Stimulated activated CD4-positive, alpha-beta T cell treated with anti-CD3 and anti-CD28 coated beads, Interleukin-1b, Interleukin-23, amount 100 ng/mL, for 1 hour (primary cell): ENCODE measurements at places on chromosomes 6 and 20.

GRCh38 chr6:5999688-6000608 is 6.8 kb downstream of the NRN1 start:
- DNase-seq: no peak

GRCh38 chr20:4854561-4854901 is 132.8 kb downstream of the PRND start:
- no peak for DNase-seq

GRCh38 chr20:24986436-24987015 is 6.0 kb downstream of the APMAP start:
- DNase-seq: no peak

GRCh38 chr6:168098431-168098861 is 19.4 kb upstream of the FRMD1 start:
- no peak for DNase-seq

DNA sequence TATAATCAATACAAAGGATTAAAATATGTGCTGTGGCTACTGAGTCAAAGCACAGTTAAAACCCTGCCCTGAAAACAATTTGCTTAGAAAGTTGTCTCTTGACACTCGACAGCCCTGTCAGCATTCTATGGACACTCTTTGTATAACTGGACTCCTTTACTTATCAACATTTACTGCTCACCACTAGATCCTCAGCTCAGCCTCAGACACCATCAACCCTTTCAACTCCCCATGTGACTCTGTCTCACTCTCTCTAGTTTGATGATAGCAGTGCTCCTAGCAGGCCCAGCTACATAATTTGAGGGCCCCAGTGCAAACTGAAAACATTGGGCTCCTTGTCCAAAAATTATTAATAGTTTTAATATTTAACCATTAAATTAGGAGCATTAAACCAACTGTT is 181.8 kb downstream of the TENT5A start:
- DNase-seq: no peak

DNA sequence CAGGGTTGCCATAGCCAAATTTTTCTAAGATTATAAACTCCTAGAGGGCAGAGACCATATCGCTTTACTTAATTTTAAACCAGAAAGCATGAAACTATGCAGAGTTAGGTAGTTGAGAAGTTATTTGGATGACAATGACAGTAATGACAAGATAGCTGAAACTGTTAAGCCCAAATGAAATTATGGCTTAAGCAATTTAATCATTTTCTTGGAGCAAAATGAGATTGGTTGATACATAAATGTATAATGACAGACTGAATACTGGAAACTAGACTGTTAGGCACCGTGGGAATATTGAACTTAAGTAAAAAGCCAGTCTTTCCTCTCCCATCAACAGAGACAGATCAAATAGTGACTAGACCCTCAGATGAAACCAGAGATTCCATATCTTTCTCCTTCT is 670.3 kb upstream of the NRSN1 start:
- no peak for DNase-seq

- no peak for DNase-seq
These were observed 183.2 kb upstream of the JARID2 start for GRCh38 chr6:15062516-15063252.

DNA sequence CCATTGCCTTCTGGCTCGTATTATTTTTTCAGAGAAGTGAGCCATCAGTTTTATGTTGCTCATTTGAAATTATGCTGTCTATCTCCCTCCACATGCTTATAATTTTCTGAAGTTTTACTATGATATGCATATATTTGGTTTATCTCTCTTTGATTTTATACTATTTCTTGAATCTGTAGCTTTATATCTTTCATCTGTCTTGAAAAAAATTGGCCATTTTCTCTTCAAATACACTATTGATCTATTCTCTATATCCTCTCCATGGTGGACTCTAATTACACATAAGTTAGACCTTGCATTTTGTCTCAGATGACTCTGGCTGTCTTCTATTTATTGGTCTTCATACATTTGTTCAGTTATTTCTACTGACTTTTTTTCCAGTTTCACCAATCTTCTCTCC is 13.7 kb upstream of the COL19A1 start:
- no peak for DNase-seq

- no peak for DNase-seq
These were observed 87.8 kb downstream of the CDH26 start for GRCh38 chr20:60046011-60046413.

GRCh38 chr20:45873409-45874103 is 7.5 kb upstream of the ZSWIM1 start:
- no peak for DNase-seq

DNA sequence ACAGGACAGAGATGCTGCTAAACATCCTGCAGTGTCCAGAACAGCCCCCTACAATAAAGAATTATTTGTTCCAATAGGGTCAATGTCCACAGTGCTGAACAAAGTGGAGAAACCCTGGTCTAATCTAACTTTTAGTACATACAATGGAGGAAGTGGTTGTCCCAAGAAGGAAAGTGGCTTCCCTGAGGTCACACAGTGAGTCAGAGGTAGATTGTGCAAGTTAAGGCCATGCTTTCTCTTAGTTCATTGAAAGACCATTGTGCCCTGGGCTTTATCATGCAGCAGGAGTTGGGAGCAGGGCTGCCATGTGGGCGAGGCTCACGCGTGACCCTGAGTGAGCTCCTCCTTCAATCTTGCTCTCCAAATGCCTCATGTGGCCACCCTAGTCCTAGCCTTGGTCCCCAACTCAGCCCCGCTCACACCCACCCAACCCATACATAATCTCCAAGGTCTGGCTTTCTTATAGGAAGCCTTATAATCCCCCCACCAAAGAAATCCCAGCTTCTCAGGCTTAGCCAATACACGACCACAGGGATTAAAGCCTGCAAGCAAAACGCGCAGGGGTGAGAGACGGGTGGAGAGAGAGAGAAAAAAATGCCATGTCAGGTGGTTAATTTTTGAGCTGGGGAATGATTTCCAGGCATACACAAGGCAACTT is 19.9 kb downstream of the SLC13A3 start:
- DNase-seq: no peak

DNA sequence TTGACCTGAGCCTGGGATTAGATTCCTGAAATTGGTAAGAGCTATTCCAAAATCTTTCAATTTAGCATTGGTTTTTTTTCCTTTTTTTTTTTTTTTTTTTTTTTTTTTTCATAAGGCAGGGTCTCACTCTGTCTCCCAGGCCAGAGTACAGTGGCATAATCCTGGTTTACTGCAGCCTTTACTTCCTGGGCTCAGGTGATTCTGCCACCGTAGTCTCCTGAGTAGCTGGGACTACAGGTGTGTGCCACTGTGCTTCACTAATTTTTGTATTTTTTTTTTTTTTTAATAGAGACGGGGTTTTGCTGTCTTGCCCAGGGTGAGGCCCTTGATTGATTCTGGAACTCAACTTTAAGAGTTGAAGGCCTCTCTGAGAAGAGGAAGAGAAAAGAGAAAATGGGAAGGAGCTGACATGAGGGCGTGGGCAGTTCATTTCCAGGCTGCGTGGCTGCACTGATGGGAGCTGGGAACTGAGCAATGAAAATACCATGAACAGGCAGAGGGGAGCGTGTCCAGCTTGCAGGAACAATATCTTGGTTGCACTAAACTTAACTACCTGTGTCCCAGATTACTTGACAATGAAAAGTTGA is 24.6 kb downstream of the KDM1B start:
- no peak for DNase-seq

- no peak for DNase-seq
These were observed 202.6 kb downstream of the DTNBP1 start for GRCh38 chr6:15460110-15460727.

- no peak for DNase-seq
These were observed 32.9 kb downstream of the PKIG start for GRCh38 chr20:44615169-44615791.

DNA sequence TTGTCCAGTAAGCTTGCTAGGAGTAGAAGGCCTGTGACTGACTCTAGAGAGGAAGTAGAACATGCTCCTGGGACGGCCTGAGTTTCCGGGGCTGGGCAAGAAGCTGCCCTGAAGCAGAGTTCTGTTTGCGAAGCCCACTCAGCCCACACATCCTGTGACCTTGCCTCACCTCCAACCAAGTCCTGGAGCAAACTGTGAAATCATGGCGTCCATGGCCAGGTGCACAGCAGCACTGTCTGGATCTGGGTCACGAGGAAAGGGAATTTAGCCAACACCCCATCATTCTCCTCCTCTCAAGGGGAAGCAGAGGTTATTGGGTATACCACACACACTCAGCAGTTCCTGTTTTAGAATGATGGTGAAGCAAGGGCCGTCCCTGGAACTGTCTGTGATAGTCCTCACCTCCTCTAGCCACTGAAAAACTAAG is 87.5 kb downstream of the CRYBG1 start:
- no peak for DNase-seq

GRCh38 chr6:114334237-114334636 is 8.6 kb downstream of the HS3ST5 start:
- no peak for DNase-seq

DNA sequence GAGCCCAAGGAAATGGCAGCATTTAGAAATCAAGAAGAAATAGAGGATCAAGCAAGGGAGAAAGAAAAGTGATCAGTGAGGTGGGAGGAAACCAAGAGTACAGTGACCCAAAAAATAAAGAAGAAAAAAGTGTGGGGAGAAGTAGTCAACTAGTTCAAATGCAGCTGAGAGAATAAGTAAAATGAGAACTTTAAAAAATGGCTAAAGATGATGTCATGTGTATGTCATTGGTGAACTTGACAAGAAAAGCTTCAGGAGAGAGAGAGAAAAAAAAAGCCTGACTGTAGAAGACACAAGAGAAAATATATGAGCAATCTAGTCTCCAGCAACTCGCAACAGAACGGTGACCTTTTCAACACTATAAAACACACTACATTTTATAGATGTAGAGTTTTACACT is 6.3 kb downstream of the GPR6 start:
- DNase-seq: no peak

- no peak for DNase-seq
These were observed 172.1 kb downstream of the CDKAL1 start for GRCh38 chr6:20706238-20706938.

GRCh38 chr6:42257063-42257462 is 39.4 kb upstream of the MRPS10 start:
- no peak for DNase-seq

DNA sequence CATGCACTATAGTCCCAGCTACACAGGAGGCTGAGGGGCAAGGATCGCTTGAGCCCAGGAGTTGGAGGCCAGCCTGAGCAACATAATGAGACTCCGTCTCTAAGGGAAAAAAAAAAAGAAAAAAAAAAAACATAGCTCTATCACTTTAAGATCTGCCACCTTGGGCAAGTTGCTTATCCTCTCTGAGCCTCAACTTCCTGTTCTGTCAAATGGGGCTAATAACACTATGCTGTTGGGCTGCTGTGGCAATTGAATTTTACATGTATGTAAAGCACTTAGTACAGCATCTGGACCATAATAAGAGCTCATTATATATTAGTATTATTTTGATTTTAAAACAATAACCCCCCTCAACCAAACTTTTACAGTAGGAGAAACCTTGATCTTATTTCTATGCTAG is 141.5 kb downstream of the ATXN1 start:
- DNase-seq: no peak

DNA sequence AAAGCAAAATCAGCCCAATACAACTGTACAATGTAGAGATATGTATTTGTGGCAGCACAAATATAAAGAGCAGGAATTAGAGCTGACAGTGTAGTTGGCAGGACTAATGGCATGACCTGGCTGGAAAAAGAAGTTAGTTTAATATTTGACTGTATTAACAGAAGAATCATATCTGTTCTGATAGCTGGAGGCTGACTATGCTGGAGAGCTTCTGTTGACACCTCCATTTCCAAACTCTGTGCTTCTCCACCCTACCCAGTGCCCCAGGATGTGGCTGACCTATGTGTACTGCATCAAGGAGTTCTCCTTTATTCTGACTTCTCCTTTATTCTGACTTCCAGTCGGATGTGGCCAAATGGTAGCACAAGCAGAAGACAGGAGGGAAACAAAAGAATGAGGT is 299.3 kb downstream of the PKHD1 start:
- DNase-seq: no peak

DNA sequence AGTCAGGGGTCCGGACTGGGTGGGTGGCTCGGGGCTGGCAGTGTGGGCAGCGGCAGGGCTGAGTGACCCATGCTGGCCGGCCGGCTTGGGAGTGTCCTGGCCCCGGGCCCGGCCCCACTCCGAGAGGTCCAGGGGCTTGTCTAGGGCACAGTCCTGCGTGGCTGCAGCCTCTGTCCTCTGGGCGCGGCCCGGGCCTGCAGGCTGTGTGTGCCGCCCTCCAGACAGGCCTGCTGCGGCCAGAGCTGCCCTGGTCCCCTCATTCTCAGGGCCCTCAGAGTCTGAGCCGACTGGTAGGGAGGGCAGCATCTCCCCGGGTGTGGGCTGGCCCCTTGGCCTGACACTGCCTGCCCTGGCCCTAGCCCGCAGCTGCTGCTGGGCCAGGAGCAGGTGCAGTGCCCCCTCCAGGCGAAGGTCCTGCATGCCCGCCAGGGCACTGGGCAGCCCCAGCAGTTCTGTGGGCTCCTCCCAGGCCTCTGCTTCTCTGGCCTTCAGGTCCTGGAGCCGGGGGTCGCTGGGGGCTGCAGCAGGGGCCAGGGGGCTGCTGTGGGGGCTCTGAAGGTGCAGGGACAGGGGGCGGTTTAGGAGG is 6.9 kb upstream of the CABLES2 start:
- no peak for DNase-seq

DNA sequence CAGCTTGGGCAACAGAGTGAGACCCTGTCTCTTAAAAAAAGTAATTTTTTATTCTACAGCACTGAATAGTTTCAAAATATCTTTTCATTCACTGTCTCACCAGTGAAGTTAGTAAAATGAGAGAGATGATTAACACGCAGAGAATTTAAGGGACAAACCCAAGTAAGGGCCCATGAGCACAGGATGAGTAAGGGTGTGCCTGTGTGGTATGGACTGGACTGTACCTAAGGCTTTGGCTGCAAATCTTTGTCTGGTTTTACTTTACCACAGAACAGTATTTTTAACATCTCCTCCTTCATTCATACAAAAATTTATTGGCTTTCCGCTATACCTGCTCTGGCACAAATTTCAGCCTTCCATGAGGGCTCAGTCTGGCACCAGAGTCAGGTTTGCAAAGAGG is 433.3 kb downstream of the UTRN start:
- no peak for DNase-seq

DNA sequence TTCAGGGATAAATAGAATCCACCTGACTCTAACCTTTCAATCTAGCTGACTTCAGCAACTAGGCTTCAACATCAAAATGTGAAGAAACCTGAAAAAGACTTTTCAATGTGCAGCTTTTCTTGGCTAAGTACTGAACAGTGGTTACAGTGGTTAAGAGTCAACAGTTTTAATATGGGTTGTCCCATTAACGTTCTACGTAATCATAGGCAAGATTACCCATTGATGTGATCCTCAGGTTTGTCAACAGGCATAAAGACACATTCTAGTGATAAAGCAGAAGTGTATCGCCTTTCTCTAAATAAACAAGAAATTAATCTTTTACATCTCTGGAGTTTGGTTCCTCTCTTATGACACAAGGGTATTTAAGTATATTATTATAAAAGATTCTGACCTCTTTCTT is 154.1 kb upstream of the RUNX2 start:
- no peak for DNase-seq
